Retina (tissue), 1 donor: ENCODE measurements at places on chromosomes 12 and 14.

GRCh38 chr12:48030173-48030650 is 25.9 kb upstream of the COL2A1 start:
- DNase-seq: no peak

GRCh38 chr14:93619176-93619793 is 169.0 kb downstream of the PRIMA1 start:
- DNase-seq: peak; percentile 31

- no peak for DNase-seq
Observed at GRCh38 chr14:61287196-61287595, 6.1 kb upstream of the TMEM30B start.

DNA sequence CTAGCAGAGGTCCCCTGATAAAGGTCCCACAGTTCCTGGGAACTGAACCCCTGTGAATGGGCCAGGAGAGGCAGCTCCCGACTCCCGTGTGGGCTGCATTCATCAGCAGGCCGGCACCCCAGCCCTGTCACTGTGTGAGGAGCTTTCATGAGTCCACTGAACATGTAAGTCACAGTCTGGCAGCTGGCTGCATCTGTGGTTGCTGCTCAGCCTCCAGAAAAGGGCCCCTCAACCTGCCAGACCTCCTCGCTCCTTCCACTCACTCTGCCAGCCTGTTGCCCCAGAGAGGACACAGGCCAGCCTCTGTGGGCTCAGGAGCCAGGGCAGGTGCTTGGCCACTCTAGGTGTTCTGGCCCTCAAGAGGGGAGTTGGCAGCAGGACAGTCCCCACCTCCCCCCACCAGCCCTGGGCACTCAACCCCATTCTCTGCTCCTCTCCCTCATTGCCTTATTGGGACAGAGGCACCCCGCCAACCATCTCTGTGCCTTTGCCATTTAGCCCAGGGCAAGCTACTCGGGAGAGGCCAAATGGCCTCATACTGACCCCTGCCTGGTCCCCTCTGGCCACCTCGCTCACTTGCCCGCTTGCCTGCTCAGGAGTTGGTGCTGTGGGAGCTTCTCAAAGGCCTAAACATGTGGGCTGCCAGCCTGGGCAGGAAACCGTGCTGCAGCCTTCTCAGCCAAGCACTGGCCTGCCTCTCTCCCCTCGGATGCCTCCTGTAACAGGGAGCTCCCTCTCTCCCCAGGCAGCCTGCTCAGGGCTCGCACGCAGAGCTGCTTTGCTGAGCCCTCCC is 1.9 kb downstream of the RTL1 start:
- DNase-seq: no peak

- DNase-seq: no peak
Observed at GRCh38 chr12:74741112-74741511, 203.5 kb downstream of the ATXN7L3B start.

DNA sequence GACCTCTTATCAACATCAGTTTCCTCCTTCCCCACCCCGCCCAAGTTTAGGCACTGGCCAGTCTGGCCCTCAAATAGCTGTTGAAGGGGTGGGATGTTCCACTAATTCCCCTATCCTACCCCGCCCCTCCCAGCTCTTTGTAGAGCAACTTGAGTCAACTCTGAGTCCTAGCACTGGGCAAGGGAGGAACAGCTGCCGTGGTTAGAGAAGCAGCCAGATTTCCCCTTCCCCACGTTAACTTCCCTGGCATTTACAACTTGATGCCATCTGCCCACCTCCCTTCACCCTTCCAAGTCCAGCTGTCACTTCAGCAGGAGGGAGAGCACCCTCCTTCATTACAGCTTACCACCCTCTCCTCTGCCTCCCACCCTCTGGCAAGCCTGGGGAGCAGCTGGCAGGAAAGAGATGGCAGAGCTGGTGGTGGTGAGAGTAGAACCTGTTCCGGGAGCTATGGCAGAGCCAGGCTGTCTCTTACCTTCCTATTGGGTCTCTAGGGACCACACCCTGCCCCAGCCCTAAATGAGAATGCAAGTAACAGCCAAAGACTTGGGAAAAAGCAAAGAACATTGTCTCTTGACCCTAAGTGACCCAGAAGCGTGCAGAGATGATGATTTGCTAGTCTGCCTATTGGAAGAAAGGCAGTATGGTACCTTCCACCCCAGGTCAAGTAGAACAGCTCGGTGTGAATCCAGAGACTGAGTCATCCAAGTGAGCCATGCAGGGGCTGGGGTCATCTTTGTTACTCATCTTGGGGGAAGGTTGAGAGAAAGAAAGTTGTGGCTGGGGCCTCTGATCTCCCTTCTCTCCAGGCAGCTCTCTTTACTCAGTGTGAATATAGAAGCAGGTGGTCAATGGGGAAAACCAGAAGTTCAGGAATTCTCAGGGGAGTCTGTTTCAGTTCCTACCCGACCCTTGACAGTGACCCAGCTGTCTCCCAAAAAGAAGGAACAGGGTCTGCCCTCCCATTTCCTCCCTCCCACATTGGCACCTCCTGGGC is 1.5 kb downstream of the BLOC1S1 start:
- no peak for DNase-seq

DNA sequence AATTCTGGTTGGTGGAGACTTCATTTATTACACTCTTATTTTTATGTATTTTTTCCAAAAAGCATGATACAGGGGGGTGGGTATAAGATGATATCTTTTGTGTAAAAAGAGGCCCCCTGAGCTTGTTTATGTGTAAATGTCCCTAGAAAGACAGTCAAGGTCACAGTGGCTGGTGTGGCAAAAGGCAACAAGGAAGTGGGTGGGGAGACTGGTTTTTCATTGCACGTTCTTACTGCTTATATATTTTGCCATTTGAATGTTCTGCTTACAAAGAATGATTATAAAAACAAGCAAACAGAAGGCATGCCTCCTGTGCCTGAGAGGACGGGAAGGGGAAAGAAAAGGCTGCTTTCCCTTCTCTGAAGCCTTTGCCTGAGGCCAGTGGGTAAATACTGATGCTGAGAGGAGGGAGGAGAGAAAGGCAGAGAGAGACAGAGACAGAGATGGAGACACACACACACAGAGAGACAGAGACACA is 24.1 kb upstream of the ADIPOR2 start:
- no peak for DNase-seq

- no peak for DNase-seq
Observed at GRCh38 chr12:90323217-90323616, 614.6 kb upstream of the ATP2B1 start.

GRCh38 chr12:128079-128478 is 61.5 kb downstream of the IQSEC3 start:
- DNase-seq: no peak

- no peak for DNase-seq
Observed at GRCh38 chr14:47273939-47274338, 401.5 kb downstream of the MDGA2 start.

GRCh38 chr14:27222671-27223070 is 624.8 kb upstream of the NOVA1 start:
- DNase-seq: no peak

- DNase-seq: no peak
Observed at GRCh38 chr14:20714593-20715250, 26.2 kb downstream of the ANG start.

DNA sequence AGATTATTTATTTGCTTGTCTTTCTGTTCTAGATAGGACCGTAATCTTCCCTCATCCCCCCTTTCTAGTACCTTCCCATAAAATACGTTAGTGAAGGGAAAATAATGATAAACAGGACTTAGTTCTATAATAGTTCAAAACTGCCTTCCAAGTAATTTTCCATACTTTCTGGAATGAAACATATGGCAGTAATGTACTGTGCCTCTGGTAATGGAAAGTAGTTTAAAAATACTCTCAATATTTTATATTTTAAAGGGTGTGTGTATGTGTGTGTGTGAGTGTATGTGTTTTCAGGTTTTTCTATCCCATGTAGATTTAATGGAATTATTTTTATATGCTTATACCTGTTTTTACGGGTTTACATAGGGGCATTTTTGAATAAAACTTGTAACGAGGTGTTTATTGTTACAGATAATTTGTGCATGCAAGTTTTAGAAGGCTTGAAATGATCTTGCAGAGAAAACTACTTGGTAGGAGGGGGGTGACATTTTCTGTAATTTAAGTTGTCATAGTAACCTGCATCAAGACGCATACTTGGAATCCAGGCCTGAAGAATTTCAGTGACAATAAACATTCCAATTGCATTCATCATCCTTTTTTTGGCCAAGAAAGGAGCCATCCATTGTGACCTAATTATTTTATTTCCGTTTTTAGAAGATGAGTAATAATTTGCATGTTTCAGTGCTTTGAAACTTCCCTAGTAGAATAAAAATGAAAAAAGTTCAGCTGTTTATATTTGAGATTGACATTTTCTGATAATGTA is 38.9 kb downstream of the RASSF8 start:
- DNase-seq: peak; percentile 32

DNA sequence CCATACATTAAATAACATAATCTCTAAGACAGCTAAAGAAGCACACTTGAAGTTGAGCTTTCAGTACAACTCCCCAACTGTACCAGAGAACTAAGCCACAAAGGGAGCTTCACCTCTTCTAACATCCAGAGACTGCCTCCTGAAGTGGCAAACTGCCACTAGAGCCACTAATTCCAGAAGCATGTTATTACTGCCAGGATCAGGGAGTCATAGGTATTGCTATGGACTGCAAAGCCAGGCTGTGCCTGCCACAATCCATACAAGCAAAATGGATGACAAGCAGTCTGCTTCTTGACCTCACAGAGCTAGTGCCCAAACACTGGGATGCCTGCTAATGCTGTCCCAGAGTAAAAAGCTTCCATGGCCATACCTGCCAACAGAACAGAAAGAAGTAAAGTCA is 160.1 kb downstream of the STXBP6 start:
- DNase-seq: no peak

DNA sequence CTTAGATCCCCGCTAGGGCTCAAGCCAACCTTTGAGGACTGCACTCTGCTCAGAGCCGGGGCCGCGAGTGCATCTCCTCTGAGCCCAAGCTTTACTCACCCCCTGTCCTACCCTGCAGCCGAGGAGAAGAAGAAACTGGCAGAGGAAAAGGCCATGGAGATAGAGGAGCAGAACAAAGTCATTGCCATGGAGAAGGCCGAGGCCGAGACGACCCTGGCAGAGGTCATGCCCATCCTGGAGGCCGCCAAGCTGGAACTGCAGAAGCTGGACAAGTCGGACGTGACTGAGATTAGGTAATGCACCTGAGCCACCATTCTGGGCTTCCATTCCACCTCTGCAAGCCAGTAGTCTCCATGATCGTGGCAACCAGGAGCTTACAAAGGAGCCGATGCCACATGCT is 69.8 kb downstream of the CCDC92 start:
- no peak for DNase-seq

GRCh38 chr12:10873378-10873777 is 10.7 kb downstream of the PRH1 start:
- no peak for DNase-seq

GRCh38 chr14:53093206-53093605 is 59.9 kb downstream of the DDHD1 start:
- DNase-seq: no peak

DNA sequence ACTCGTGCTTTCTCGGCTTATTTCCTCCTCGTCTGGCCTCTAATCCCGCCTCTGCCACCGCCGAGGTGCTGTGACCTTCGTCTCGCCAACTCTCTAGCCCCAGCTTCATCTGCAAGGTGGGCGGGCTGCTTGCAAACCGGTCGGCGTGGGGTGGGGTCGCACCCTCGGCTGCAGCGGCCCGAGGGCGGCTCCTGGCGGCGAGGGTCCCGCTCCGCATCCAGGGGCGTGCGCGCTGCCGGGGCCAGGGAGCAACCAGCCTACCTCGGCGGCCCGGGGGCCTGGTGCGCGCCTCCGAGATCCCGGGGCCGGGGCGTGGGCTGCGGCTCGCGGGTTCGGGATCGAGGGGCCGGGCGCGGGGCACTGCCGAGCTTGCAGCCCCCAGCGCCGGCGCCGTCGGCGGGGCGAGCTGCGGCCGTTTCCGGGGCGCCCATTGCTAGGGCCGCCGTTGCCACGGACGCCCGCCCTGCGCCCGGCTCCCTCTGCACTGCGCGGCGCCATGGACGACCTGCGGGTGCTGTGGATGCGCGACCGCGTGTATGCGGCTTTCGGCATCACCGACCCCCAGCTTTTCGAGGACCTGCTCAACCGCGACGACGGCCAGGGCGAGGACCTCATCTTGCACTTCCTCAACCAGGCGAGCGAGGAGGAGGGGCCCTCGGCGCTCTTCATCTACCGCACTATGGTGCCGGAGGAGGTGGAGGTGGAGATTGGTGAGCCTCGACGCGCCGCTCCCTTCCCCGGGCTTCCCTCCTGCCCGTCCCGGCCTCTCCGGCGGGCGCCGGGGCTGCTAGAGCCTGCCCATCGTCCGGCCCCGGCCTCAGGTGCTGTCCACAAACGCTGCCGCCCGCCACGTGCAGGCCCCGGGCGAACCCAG is at the start of gene DNAH10:
Gene DNAH10 (plus strand): TSS at position 461 of the 874 bp plus-strand sequence. CDS start 36 bp downstream, at position 497.
- peak; percentile 75 for DNase-seq

GRCh38 chr14:71424941-71425340 is 507.3 kb upstream of the RGS6 start:
- DNase-seq: no peak

DNA sequence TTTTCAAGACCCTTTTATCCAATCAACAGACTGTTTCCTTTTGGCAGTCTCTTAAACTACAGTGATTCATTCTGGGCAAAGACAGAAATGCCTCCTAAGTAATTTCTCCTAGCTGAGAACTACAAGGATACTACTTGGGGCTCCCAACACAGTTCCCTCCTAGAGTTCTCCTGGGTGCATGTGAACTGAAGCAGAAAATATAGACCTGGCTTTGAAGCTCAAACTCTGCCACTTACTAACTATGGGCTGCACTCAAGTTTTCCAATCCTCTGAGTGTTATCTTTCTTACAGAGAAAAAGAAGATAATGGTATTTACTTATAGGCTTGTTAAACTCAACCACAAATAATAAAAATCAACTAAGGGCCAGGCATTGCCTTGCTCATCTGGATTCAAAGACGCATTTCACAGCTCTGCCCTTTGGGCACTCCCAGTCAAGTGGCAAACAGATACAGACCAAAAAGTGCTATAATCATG is 97.6 kb downstream of the EFCAB11 start:
- DNase-seq: no peak

- DNase-seq: no peak
Observed at GRCh38 chr12:105358789-105359188, 28.3 kb downstream of the C12orf75 start.

DNA sequence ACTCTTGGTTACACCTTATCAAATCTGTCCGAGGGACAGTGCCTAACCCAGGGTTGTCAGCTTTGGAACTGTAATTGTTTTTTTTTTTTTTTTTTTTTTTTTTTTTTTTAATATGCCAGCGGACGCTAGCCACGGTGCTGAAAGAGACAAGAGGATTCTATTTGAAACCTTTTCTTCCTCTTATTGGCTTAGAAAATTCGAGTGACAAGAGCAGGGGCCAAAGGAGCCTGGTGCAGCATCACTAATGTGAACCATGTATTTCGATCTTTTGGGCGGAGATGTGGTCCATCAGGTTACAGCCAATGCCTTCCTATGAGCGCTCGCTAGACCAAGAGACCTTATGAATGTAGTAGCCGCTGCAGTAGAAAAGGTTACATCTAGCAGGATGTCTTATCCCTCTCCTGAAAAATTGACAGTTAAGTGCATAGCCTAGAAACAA is 922 bp downstream of the PTPRR start:
- peak; percentile 56 for DNase-seq

DNA sequence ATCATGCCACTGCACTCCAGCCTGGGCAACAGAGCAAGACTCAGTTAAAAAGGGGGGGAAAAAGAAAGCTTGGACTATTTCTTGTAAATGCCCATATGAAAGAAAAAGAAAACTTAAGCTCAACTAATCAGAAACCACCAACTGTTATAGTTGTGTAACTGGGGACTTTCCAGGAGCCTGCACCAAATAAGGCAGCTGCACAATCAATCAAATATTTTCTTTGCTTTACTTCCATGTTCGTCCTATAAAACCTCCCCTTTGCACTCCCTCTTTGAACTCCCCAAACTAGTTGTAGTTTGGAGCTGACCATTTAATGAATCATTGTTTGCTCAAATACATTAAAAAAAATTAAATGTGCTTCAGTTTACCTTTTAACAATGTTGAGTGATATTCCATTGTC is 54.9 kb downstream of the OTOGL start:
- DNase-seq: no peak
